CD4-positive, alpha-beta memory T cell (primary cell): ENCODE measurements at places on chromosomes 4 and X. TPM values are rescaled to one million over a fixed set of nuclear protein-coding genes. Genes with fewer than 3 reads are reported as not detected.

Gene CT55
- total RNA-seq = not detected

Gene WWC2
- 7.3 TPM for total RNA-seq

Gene KLB
- total RNA-seq = not detected

Gene HTR2C
- total RNA-seq = not detected

Gene PDHA1
- total RNA-seq = 124 TPM

Gene SPON2
- total RNA-seq = 7.2 TPM

Gene F9
- not detected for total RNA-seq

Gene AGTR2
- not detected for total RNA-seq

Gene MAPK10
- not detected for total RNA-seq

Gene BANK1
- total RNA-seq = not detected

Gene RHOXF2B
- not detected for total RNA-seq

GRCh38 chrX:100379388-100379986, 30.6 kb downstream of the PCDH19 start:
- no peaks in the 10 kb centered on the region for H3K27me3 ChIP-seq
- no peaks in the 10 kb centered on the region for H3K4me1 ChIP-seq
- H3K27ac ChIP-seq = no peak overlapping the region
- no peak overlapping the region for H3K4me3 ChIP-seq

GRCh38 chr4:151992332-151993154, 231.7 kb upstream of the GATB start:
- no peak overlapping the region for H3K27ac ChIP-seq
- H3K36me3 ChIP-seq = no peaks in the 10 kb centered on the region
- H3K4me1 ChIP-seq = peaks cover 57% of the 10 kb centered on the region
- no peak overlapping the region for H3K4me3 ChIP-seq

GRCh38 chrX:137366018-137366633, 199.8 kb upstream of the ZIC3 start:
- H3K36me3 ChIP-seq = no peaks in the 10 kb centered on the region
- no peak for DNase-seq
- no peak overlapping the region for H3K27ac ChIP-seq
- H3K4me1 ChIP-seq = no peaks in the 10 kb centered on the region
- no peak overlapping the region for H3K4me3 ChIP-seq

- H3K4me1 ChIP-seq = no peaks in the 10 kb centered on the region
- no peak for DNase-seq
- H3K27ac ChIP-seq = no peak overlapping the region
- H3K27me3 ChIP-seq = no peaks in the 10 kb centered on the region
- H3K4me3 ChIP-seq = no peak overlapping the region
- no peaks in the 10 kb centered on the region for H3K36me3 ChIP-seq
Observed at GRCh38 chr4:96063639-96064038, 223.7 kb downstream of the PDHA2 start.

DNA sequence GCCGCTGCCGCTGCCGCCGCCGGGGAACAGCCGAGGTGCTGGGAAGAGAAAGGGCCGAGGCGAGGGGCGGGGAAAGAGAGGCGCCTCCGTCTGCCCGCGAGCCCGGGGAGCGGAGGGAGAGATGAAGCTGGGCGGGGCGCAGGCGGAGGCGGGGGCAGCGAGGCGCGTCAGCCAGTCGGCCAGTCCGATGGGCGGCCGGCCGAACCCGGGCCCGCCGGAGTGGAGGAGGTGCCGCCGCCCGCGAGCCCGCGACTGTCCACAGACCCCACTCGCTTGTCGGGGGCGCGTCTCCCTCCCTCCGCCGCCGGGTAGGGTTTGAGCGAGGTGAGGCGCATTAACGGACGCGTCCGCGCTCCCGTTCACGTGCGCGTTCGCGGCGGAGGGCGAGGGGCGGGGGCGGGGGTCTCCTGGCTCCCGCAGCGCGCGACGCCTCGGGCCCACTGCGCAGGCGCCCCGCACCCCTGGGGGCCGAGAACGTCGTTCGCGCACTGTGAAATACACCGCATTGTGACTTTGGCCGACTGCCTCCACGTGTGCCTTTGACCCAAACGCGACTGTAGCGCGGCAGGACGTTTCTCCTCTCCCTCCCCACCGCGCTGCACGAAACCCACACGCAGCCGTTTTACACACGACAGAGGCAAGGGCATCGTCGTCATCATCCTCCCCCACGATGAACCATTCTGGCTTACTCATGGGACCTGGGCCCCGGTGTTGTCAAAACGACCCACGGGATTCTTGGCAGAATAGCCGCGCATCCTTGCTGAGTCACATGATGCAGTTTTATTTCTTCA, at the start of gene NUDT11:
Gene NUDT11, minus strand, starts transcription at position 92 of the 791 bp plus-strand sequence. CDS start 148 bp downstream, outside the sequence.
- no peaks in the 10 kb centered on the region for H3K27me3 ChIP-seq

- H3K27ac ChIP-seq = no peak overlapping the region
- no peak for DNase-seq
- no peaks in the 10 kb centered on the region for H3K27me3 ChIP-seq
- no peak overlapping the region for H3K4me3 ChIP-seq
Observed at GRCh38 chrX:141279476-141279875, 37.2 kb upstream of the SPANXC start.

DNA sequence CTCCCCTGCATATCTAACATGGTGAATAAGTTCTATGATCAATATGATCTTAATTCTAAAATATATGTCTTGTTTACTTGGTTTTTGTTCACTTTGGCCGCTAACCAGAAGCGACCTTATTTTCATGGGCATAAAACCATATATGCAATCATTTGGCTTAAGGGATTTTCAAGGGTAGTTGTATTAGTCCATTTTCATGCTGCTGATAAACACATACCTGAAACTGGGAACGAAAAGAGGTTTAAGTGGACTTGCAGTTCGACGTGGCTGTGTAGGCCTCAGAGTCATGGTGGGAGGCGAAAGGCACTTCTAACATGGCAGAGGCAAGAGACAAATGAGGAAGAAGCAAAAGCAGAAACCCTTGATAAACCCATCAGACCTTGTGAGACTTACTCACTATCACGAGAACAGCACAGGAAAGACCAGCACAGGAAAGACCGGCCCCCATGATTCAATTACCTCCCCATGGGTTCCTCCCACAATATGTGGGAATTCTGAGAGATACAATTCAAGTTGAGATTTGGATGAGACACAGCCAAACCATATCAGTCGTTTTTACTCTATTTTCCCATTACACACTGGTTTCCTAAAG, 114.3 kb upstream of the CPEB2 start:
- H3K36me3 ChIP-seq = no peaks in the 10 kb centered on the region
- H3K27ac ChIP-seq = no peak overlapping the region
- H3K27me3 ChIP-seq = no peaks in the 10 kb centered on the region
- no peak for DNase-seq
- H3K4me3 ChIP-seq = no peak overlapping the region

DNA sequence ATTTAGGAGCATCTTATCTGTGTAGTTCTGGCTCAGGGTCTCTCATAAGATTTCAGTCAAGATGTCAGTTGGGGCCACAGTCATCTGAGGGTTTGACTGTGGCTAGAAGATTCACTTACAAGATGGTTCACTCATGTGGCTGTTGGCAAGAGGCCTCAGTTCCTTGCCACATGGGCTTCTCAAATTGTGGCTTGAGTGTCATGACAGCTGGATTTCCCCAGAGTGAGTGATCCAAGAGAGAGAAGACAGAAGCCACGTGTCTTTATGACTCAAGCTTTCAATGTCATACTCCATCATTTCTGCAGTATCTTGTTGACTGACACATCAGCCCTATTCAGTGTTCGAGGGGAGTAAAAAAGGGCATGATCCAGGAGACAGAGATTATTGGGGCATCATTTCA, 131.3 kb upstream of the AP1S2 start:
- no peak overlapping the region for H3K27ac ChIP-seq
- no peak overlapping the region for H3K4me3 ChIP-seq
- H3K36me3 ChIP-seq = no peaks in the 10 kb centered on the region
- no peaks in the 10 kb centered on the region for H3K4me1 ChIP-seq
- H3K27me3 ChIP-seq = no peaks in the 10 kb centered on the region
- no peak for DNase-seq

DNA sequence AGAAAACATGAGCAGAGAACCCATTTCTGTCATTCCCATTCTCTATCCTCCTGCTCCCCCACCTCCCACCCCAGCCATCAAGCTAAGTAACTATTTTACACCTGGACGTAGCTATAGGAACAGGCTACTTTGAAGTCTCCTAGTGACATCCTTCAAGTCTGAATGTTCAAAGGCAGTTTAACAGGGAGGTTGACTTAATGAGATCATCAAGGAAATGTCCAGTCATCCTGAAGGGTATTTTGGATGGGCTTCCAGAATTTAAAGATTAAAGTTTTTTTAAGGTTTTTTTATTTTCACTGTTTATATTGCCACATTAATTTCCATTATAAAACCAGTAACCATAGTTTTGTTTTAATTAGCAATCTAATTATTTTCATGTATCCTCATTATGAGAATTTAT, 41.1 kb downstream of the HPF1 start:
- H3K4me3 ChIP-seq = no peak overlapping the region
- H3K36me3 ChIP-seq = peaks cover 7% of the 10 kb centered on the region
- no peaks in the 10 kb centered on the region for H3K4me1 ChIP-seq
- H3K27ac ChIP-seq = no peak overlapping the region
- no peak for DNase-seq

DNA sequence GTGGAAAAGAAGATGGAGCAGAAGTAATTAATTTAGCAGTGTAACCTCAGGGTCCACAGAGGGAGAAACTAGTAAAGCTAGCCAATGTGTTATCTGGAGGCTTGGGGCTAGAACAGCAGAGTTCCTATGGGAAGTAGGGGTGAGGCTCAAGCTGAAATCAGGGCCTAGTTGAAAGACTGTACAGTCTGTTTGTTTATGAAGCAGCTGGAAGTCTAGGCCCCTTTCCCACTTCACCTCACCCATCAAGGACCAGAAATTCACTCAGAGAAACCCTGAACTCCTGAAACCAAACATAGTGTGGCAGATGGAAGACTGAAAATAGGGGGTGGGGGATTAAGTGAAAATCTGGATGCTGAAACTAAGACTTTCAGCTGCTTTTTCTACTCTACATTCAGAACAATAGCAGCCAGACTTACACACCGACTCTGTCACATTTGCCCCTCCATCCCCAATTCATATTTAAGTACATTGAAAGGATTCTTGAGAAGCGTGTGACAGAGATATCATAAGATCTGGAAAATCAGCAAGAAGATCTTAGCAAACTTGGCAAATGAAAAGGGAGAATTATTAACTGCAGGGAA, 32.6 kb upstream of the FAM241A start:
- no peaks in the 10 kb centered on the region for H3K27me3 ChIP-seq
- H3K4me3 ChIP-seq = no peak overlapping the region
- DNase-seq = no peak
- no peaks in the 10 kb centered on the region for H3K36me3 ChIP-seq
- H3K4me1 ChIP-seq = no peaks in the 10 kb centered on the region

GRCh38 chr4:156686120-156686519, 285.5 kb downstream of the PDGFC start:
- no peaks in the 10 kb centered on the region for H3K4me1 ChIP-seq
- no peaks in the 10 kb centered on the region for H3K27me3 ChIP-seq
- no peaks in the 10 kb centered on the region for H3K36me3 ChIP-seq
- no peak overlapping the region for H3K4me3 ChIP-seq
- no peak for DNase-seq
- H3K27ac ChIP-seq = no peak overlapping the region

DNA sequence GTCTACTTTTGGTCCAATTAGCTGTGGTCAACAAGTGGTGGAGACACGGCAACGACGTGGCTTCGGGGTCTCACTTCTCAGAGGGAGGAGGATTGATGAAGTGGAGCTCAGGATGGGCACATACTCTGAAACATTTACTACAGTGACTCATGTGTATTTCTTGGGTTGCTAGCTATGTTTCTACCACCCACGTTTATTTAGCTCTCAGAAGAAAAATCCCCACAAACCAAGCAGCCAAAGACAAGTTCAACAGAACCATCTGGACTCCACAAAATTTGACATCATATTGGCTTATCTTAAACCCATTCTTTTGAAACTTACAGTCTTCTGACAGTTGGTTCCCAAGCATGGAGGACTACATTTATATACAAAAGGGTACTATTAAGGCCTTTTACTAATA, 158.0 kb downstream of the CBLL2 start:
- DNase-seq = no peak
- H3K27me3 ChIP-seq = no peaks in the 10 kb centered on the region
- no peak overlapping the region for H3K27ac ChIP-seq
- H3K36me3 ChIP-seq = no peaks in the 10 kb centered on the region
- H3K4me3 ChIP-seq = no peak overlapping the region
- no peaks in the 10 kb centered on the region for H3K4me1 ChIP-seq

DNA sequence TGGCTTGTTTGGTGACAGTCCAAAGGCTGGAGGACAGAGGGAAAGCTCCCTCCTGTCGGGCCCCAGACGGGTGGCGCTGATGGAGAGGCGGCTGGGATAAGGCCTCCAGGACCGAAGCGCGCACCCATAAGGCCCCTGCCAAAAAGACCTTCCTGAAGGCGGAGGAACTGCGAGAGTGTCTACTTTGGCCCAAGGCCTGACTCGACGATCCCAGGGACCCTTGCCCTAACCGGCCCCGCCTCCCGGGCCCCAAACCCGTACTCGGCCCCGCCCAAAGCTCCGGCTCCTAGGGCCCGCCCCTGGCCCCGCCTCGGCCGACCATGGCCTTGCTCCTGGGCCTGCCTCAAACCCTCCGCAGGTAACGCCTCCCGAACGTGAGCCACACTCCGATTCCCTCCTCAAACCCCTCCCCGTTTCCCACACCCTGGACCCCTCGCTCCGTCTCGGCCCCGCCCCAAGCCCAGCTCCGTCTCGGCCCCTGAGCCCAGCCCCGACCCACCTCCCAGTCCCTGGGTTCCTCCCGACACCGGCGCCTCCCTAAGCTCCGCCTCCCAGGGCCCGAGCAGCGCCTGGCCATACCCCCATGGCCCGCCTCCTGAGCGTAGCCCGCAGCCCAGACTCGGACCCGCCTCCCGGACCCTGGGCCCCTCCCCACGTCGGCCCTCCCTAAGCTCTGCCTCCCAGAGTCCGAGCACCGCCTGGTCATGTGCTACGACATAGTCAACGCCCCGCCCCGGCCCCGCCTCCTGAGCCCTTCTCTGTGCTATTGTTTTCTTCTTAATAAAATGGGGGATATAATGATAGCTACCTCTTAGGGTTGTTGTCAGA, 90.0 kb upstream of the DRD5 start:
- H3K4me3 ChIP-seq = peak overlapping the region; percentile 67
- H3K27ac ChIP-seq = peak overlapping the region; percentile 67
- H3K36me3 ChIP-seq = no peaks in the 10 kb centered on the region

- no peak overlapping the region for H3K4me3 ChIP-seq
- H3K27ac ChIP-seq = no peak overlapping the region
- no peaks in the 10 kb centered on the region for H3K36me3 ChIP-seq
- no peaks in the 10 kb centered on the region for H3K27me3 ChIP-seq
Observed at GRCh38 chrX:105696870-105697269, 125.5 kb upstream of the NRK start.
